ENCODE measurements at places on chromosomes 6 and 20.

DNA sequence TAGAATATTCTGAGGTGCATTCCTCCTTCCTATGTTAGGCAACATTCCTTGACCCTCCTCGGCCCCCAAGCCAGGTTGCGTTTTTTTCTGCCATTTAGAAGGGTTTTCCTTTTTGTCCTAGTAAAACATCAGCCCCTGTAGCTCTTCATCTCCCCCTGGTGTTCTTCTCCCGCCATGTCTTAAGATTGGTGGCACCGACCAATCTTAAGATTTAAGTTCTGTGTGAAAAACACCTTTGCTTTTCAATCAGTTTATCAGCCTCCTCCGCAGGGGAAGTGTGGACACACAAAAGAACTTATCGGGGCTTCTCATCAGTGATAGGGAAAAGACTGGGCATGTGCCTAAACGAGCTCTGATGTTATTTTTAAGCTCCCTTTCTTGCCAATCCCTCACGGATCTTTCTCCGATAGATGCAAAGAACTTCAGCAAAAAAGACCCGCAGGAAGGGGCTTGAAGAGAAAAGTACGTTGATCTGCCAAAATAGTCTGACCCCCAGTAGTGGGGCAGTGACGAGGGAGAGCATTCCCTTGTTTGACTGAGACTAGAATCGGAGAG lies 719 bp upstream of the EDN1 start:
- peak; percentile 85 for DNase-seq

GRCh38 chr6:138405816-138406413 lies 1.9 kb downstream of the HEBP2 start:
- DNase-seq = no peak

- no peak for DNase-seq
Measured at GRCh38 chr6:34553750-34554149, 2.4 kb downstream of the SPDEF start.

- DNase-seq = peak; percentile 65
Measured at GRCh38 chr6:157715728-157716164, 107.3 kb upstream of the SNX9 start.

DNA sequence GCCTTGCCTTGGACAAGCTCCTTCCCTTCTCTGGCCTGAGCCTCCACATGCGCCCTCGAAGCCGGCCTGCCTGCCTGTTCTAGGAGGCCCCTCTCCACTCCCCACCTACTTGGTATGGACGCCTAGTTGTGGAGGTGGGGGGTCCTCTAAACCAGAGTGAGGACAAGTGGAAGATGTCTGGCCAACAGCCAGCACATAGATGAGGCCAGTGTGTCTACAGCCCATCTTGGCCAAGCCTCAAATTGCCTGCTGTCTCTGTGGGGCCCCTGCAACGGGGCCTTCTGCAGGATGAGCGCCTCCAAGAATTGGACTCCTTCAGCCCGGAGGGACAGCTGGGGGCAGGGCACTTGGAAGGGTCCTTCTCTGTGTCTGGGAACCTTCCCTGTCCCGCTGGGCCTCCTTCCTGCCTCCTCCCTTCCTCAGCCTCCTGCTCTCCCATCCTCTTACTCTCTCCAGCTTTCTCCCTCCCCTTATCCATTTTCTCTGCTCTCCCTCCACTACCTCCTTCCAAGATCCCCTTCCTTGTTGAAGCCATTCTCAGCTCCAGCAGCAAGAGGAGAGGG lies 1.6 kb downstream of the MDFI start:
- peak; percentile 53 for DNase-seq

GRCh38 chr6:4313044-4313686 lies 177.8 kb upstream of the ECI2 start:
- DNase-seq = peak; percentile 68

DNA sequence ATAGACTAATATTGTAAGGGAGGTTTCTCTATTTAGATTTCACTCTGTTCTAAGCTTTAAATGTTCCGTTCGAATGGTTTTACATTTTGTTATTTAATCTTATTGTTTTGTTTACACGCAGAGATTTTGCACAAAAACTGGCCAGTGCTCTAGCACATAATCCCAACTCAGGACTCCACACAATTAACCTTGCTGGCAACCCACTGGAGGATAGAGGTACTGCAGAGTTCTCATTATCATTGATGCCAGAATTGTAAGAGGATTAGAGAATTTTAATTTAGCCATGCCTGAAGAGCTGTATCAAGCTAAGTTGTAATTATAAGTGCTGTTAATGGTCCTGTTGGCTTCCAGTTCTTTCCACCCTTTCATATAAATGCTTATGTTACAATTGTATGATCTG lies 179.7 kb upstream of the SCGN start:
- no peak for DNase-seq

- DNase-seq = no peak
Measured at GRCh38 chr20:48571949-48572847, 255.6 kb downstream of the PREX1 start.

- DNase-seq = peak; percentile 84
Measured at GRCh38 chr20:34017610-34018009, 23.9 kb downstream of the RALY start.

- DNase-seq = no peak
Measured at GRCh38 chr6:167550941-167551627, 226.2 kb downstream of the TTLL2 start.

- no peak for DNase-seq
Measured at GRCh38 chr6:31332637-31333602, 24.1 kb downstream of the HLA-B start.

- no peak for DNase-seq
Measured at GRCh38 chr6:119915971-119916370, 566.4 kb upstream of the MAN1A1 start.

DNA sequence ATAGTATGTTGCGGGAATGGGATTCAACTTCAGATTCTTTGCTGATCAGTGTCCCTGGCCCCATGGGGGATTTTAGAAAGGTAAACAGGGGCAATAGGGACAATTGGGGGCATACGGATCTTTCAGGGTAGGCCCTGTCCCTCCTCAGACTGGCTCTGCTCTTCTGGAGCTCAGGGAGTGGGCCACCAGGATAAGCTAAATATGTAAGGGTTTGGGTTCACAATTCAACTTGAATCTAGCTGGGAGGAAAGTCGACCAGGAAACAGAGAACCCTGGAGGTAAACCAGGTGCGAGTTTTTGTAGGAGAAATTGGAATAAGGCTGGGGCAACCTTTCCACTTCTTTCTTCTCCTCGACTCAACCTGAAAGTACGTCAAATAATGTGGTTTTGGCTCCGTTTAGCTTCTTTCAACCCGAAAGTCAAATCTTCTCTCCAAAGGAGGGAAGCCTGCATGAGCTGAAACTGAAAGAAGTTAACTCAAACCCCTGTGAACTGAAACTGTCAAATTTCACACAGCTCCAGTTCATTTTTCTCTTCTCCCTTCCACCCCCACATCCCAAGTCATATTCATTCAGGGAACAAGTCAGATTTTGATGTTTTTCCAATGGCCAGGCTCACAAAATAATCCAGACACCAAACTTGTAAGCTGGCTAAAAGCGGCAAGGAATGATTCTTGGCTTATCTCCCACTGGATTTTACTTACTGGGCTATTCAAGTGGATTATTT lies 278.2 kb downstream of the CLIC5 start:
- no peak for DNase-seq

DNA sequence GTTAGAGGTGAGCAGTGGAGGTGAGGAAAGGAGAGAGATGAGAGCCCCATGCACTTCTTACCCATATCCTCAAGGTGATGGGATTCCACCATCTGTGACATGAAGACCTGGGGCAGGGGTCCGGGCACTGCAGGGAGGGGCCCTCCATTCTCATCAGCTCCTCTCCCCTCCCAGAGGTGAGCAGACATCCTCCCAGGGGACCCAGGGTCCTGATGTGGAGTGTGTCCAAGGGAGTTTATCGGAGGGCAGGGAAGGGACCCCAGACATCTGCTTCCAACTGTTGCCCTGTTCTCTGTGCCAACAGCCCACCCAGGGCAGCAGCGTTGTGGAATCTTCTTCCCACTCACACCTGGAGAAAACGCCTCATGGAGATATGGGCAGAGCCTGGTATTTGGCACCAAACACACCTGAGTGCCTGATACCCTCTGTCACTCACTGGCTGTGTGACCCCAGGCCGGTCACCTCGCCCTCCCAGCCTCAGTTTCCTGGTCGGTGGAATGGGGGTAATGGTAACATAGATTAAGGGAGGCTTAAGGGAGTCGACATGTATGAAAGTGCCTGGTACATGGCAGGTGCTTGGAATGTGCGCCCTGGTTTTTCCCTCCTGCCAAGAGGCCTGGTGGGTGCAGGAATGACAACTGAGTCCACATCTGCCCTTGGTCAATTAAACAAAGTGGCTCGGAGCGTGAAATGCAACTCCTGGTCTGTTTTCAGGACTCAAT lies 227.9 kb downstream of the PREX1 start:
- no peak for DNase-seq

DNA sequence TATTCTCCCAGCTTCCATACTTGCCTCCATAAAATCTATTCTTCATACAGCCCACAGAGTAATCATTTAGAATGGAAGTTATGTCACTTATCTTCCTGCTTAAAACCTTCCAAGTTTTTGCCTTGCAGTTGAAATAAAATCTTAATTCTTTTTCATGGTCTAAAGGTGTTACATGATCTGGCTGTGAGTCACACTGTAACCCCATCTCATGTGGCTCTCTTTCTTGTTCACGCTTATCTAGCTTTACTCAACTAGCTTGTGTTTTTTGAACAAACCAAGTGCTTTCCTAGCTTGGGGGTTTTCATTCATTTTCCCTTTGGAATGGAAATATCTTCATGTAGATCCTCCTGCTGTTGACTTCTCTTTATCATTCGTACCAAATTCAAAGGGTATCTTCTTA lies 23.6 kb upstream of the THEMIS start:
- DNase-seq = no peak

- DNase-seq = no peak
Measured at GRCh38 chr20:17161673-17162481, 65.0 kb upstream of the PCSK2 start.

GRCh38 chr6:149925253-149925973 lies 2.5 kb upstream of the RAET1G start:
- peak; percentile 58 for DNase-seq

DNA sequence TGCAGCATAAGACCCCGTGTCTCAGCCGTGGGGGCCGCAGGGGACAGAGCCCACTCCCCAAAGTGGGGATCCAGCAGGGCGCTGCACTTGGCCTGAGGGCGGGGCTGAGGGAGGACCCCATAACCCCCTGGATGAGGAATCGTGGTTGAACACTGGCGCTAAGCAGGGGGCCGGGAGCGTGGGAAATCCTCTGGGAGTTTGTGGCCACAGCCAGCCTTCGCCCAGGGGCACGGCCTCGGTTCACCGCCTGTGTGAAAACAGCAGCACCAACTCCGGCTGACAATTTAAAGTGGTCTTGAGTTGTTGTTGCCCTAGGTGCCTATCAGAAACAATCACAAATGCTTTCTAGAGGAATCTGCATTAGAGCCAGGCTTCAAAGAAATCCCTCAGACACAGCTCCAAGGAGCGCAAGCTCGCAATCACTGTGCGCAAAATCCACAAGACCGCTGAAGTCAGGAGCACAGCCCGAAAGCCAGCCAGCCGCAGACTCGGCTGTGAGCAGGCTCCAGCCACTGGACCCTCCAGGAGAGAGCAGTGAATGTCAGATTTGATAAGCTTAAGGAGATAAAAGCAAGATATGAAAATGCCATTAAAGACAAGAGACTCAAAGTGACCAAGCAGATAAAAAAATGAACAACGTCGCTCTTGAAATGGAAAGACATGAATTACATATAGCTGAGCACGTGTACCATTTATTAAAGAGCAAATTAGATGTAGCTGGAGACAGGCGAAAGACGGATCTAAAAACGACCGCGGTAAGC lies 10.9 kb upstream of the RPS6KA2 start:
- DNase-seq = no peak

DNA sequence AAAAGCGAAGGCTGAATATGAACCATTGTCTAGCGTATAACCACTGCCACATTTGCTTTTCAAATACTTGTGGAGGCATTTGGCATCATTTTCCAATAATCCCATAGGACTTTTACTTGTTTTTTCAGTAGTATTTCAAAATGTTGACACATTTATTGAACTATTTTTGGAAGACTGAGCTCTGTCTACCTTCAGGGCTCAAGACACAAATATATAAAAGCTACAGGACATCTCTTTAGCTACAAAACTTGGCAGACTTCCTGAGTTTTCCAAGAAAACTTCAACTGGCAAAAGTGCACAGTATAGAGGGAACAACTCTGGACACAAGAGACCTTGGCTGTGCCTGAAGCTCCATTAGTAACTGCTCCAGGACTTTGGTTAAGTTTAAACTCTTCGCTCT lies 13.4 kb downstream of the EPB41L2 start:
- no peak for DNase-seq

GRCh38 chr6:28977341-28978132 lies 27.6 kb downstream of the ZNF311 start:
- peak; percentile 74 for DNase-seq

- DNase-seq = no peak
Measured at GRCh38 chr6:167506443-167507301, 181.8 kb downstream of the TTLL2 start.

GRCh38 chr20:38084425-38084951 lies 50.9 kb downstream of the RPRD1B start:
- peak; percentile 78 for DNase-seq

- no peak for DNase-seq
Measured at GRCh38 chr6:36413489-36414480, 26.3 kb upstream of the ETV7 start.

- DNase-seq = peak; percentile 96
Measured at GRCh38 chr6:146543211-146543939, at the start of gene RAB32. TSS of gene RAB32 (plus strand) at chr6:146543833. CDS start at chr6:146543872, 39 bp downstream.

- DNase-seq = no peak
Measured at GRCh38 chr6:136788069-136788902, 4.0 kb downstream of the MAP3K5 start.

- no peak for DNase-seq
Measured at GRCh38 chr6:147170269-147170668, 33.9 kb upstream of the STXBP5 start.

- DNase-seq = no peak
Measured at GRCh38 chr20:61565791-61566190, 313.7 kb downstream of the CDH4 start.

GRCh38 chr20:44409132-44409600 lies 53.7 kb downstream of the HNF4A start:
- no peak for DNase-seq

DNA sequence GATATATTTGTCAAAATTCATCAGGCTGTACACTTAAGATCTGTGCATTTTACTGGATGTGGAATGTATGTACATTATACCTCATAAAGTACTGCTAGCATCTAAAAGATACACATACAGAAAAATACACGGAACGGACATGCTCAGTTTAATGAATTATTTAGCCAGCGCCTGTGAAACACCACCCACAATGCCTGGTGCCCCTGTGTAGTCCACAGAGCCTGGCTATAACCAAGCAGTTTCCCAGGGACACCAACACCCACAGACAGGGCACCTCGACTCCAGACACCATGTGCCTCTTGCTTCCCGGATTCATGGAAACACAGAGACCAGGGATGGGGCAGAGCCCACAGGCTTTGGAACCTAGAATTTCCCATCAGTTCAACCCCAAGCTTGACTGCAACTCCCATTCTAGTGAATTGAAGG lies 17.4 kb upstream of the ARMC12 start:
- DNase-seq = no peak

DNA sequence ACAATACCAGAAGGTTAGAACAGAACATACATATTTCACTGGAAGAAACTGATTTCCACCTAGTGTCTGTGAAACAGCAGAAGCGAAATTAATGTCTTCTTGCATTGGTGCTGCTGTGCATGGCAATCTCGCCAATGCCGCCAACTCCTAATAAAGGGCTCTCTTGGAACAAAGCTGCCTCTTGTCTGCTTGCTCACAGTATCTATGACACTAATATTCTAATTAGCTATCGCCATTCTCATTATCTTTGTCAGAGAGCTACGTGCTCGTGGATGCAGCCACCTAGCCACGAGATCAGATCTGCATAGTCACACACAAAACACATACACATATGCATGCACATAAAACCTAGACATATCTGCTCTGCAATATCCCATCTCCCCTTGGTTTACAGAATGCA lies 145.9 kb upstream of the OLIG3 start:
- no peak for DNase-seq

- no peak for DNase-seq
Measured at GRCh38 chr6:111450087-111450486, 32.9 kb downstream of the REV3L start.
